ENCODE measurements at places on chromosomes 3 and 15.

DNA sequence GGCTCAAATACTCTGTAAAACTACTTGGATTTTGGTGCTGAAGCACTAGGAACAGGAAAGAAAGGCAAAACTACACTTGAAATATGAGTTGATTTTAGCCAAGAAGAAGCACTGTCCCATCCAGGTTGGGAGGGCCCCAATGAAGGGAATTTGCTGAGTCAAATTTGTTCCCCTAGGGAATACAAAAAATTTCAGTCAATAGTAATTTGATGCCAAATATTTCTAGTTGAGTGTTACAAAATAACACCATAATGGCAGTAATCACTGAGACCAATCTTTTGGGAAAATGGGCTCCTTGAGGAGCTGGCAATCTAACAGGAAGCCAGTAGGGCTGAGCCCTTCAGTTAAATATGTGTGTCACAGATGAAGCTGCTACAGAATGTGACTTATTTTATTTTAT is 896.9 kb downstream of the DIPK2A start:
- no peak for DNase-seq

- DNase-seq: no peak
These were observed 5.2 kb upstream of the TRPM1 start for GRCh38 chr15:31106495-31107300.

DNA sequence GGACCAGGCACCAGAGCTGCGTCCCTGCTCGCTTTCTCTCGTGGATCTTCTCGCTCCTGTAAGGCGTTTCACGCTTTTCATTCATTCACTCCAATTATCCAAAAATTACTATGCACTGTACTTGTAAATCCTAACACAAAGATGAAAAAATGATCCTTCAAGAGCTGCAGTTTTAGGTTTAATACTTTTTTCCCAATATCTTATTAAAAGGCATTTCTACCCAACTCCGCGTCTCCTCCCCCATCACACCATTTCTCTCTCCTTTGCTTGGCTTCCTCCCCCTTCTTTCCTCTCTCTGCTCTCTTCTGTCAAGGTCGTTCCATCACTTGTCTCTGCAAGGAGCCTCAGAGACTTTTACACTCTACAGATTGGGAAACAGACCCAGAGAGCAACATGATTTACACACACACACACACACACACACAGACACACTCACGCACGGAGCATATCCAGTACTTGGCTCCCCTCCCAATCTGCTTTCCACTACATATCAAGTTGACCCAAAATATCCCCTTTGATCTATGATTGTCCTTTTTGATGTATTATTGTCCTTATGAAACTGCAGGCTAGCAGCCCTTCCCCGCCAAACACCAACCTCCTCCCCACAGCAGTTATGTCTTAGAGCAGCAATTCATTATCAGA is 479 bp upstream of the CLDN1 start:
- no peak for DNase-seq

- no peak for DNase-seq
These were observed 34.1 kb downstream of the WHAMM start for GRCh38 chr15:82843566-82843965.

DNA sequence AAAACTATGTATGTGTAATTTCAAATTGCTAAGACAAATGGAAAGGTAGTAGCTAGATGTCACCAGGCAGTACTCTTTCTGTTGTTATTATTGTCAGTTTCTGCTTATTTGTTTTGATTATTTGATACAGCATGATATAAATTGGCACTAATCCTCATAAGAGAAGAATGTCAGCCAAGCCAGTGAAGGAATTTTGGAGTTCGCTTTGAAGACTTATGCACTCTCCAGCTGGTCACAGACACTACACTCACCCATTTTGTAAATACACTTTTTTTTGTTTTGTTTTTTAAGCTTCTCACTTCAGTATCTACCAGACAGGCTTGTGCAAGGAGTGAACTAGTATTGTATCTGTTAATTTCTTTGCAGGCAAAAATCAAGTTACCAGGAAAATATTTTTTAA is 180.2 kb upstream of the TTC14 start:
- no peak for DNase-seq

DNA sequence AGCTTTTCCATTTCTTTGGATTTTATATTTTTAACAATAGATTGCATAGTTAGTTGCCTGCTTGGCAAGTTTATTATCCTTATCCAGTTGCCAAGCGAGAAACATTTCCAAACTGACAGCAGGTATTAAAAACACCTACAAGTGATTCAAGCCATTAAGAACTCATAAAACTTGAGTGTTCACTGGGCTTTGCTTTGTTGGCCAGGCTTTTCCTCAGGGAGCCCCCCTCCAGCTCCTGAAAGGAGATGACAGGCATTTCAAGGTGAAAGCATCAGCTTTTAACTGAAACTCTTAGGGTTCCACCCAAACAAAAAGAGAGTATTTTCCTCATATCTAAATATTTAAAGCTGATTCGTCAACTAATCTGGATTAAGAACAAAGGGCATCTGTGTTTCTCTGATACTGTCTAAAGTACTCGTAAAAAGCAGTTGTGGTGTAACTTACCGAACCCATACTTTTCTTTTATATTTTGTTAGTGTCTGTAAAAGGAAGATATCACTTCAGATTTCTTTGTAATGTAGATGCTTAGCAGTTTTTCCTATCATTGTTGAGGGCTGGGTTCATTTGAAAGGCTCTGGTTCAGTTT is 363.4 kb downstream of the OTOL1 start:
- no peak for DNase-seq

DNA sequence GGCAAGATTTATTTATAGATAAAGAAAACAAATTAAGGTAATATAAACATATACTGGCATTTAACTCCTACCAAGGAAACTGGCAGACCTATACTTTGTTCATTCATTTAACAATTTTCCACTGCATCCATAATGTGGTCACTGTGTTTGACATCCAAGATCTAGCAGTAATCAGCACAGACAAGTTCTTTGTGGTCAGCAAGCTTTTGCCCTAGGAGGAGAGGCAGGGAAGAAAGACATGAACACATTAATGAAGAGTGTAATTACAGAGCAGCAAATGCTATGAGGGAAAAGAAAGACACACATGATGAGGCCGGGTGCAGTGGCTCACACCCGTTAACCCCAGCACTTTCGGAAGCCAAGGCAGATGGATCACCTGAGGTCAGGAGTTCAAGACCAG is 34.4 kb downstream of the SUCLG2 start:
- DNase-seq: no peak

Measured in activated naive CD8-positive, alpha-beta T cell treated with anti-CD3 and anti-CD28 coated beads for 36 hours (primary cell).